Stimulated activated CD4-positive, alpha-beta T cell treated with anti-CD3 and anti-CD28 coated beads, TNF-alpha, amount 100 ng/mL, for 4 hours (primary cell): ENCODE measurements at places on chromosomes 4 and X.

DNA sequence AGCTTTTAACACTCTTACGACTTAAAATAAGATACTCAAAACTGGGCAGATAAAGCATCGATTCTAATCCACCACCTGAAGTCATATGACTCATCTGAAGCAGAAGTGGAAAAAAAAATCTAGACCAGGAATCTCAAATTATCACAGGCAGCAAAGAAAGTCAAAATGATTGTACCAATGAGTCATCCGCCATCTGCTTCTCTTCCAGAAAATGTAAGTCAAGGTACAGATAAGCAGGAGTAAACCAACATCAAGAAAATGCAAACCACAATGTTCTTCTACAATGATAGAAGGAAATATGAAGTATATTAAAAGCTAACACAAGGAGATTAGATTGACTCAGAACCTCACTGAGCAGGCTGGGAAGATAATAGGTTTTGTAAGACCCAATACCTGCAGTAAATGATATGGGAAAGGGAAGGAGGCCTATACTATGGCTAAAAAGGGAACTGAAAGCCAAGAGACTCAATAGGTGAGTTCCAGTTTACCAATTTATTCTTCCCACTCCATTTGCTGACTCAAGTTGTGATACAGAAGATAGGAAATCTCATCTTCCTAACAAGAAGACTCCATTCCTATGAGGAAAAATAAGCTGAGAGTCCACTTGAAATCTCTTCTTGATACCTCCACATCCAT lies 88.4 kb upstream of the TET2 start:
- DNase-seq: no peak

GRCh38 chrX:24542756-24543155 lies 77.7 kb downstream of the PDK3 start:
- no peak for DNase-seq

DNA sequence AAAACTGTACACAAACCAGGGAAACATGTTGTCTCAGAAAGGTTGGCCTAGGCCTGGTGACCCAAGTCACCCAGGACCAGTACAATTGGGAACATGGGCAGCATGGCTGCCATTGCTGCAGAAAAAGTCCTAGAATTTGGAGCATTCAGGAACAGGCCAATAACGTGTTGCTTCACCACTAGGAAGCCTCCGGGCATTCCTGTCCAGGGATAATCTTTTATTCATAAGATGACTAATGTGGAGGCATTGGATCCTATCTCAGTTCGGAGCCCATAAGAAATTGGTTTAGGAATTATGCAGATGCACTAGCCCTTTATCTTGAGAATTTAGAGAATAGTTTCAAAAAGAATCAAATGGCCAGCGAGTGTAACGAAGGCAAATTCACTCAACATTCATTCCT lies 242.8 kb upstream of the NDST4 start:
- DNase-seq: no peak

GRCh38 chrX:136106920-136107528 lies 40.3 kb upstream of the FHL1 start:
- no peak for DNase-seq

DNA sequence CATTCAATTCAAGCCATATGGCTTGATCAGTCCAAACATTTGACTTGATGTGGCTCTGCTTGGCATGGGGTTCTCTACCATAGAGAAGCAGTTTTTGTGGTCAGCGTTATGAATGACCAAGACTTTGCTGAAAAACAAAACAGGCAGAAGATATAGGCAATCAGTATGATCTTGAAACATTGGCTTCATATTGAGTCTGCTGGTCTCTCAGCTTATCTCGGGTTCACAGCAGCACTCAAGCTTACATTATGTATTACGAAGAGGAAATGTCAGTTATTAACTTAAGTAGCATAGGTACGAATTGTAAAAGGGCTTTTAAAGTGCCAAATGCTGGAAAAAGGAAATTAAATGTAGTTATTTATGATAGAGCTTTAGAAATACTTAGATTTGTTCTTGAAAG lies 99.0 kb downstream of the AFF2 start:
- DNase-seq: no peak

DNA sequence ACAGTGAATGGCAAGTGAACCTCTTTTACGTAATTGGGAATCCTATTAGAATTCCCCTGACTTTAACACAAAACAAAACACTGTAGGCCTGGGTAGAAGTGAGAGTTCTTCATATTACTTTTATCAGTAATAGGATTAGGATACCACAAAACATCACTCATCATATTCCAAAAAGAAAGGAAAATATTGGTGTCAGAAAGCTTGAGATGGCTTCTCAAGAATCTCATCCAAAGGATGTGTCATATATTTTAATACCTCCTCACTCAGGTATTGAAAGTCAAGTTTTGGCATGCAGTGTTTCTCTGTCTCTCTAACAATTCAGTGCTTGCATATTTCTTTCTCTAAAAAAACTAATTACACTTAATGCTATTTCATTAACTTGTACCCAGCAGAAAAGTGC lies 173.2 kb downstream of the PDGFC start:
- DNase-seq: no peak

GRCh38 chr4:53688186-53688790 lies 97.0 kb upstream of the LNX1 start:
- DNase-seq: no peak

DNA sequence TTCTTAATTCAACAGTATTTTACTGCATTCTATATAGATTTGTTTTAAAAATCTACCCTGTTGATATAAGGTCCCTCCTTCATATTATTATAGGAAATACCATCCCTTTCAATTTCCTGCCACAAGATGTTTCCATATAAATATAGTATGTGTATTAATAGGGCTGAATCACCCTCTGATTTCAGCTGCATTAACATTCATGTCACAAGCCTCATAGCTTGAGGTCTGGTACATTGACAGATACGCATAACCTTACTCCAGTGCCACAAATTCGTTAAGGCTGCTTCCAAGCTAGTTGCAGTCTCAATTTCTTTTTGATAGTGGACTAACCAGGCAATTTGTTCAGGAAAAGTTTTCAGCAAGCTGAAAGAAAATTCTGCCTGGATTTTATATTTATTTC lies 128.4 kb downstream of the KLHL34 start:
- no peak for DNase-seq

DNA sequence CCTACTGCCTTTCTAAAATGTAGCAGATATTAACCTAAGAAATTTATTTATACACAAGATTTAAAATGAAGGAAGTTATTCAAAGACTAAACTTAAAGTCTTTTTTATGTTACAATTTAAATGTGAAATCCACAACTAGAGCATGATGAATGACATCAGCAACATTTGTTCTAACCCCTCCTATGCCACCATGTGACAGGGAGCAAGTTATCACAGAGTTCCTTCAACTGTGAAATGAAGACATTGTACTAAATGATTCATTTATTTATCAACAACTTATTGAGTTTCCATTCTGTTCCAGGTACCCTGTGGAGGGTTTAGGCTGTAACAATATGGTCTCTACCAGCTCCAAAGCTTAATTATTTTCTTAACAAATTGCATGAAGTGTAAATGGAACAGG lies 76.9 kb downstream of the SLC39A8 start:
- DNase-seq: no peak

DNA sequence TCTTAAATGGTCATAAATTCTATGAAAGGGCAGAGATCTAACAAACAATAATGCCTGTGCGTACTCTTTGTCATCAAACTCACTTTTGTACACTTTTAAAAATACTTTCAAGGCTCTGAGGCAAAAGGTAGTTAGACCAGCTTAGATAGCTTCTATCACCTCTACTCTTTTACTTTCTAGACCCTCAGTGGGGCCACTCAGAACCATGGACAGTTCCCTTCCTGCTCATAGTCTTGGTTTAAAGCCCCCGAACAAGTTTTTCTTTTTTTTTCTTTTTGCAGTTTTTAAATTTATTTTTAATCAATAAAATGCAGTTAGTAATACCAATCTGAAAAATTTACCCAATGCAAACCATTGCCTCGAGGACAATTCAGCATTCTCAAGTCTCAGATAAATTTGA lies 460.5 kb upstream of the CNKSR2 start:
- DNase-seq: no peak

DNA sequence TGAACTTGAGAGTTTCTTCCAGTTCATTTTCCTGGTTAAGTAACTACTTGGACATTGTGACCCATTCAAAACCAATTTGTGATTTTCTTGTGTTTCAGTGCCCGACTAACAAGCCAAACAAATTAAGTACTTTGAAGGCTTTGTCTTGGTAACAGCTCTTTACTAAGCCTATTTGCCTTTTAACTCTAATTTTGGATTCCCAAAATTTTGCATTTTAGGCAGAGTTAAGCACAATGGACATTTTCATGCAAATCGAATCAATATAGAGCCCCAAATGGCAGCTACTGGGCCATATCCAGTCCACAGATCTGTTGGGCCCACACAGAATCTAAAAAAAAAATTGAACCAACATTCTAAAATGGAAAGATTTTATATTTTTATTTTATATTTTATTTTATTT lies 31.4 kb upstream of the CHRNA9 start:
- DNase-seq: no peak

DNA sequence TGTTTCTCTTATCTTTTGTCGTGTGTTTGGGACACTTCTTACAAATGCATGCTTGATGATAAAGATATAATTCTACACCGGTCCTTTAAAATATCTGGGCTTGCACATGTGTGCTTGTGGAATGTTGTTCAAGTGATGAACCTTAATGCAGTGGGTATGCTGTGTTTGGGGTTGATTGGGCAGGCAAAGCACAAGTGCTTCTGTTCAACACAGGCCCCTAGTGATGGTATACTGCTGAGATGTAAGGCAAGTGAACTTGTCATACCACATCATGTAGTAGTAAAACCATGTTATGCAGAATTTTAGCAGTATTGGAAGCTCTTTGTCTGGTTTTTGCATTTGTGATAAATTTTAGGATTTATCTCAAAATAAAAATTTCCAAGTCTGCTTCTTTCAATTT lies 23.9 kb downstream of the TBC1D19 start:
- no peak for DNase-seq

- DNase-seq: no peak
Observed at GRCh38 chr4:165592386-165592785, 213.6 kb downstream of the CPE start.

GRCh38 chrX:68354879-68355628 lies 78.2 kb downstream of the OPHN1 start:
- DNase-seq: no peak

DNA sequence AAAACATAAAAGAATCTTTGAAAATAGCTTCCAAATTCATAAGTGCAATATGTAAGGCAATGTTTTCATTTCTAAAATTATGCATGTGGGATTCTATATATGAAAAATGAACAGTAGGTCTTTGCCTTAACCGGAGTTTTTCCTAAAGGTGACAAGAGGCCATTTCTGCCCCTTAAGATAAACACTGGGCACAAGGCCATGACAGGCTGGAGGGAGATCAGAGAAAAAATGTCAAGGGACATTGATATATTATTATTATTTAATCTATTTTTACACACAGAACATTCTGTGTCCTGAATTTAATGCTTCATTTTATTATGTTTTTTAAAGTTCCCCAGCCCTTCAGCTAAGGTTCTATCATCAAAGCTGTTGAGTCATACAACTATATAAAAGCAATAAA lies 118.8 kb downstream of the CHM start:
- no peak for DNase-seq

- DNase-seq: no peak
Observed at GRCh38 chr4:93232883-93233282, 595.7 kb upstream of the ATOH1 start.

- DNase-seq: no peak
Observed at GRCh38 chr4:155541716-155542115, 124.9 kb upstream of the GUCY1A1 start.

GRCh38 chrX:119729408-119730201 lies 28.8 kb upstream of the SOWAHD start:
- peak; percentile 43 for DNase-seq

DNA sequence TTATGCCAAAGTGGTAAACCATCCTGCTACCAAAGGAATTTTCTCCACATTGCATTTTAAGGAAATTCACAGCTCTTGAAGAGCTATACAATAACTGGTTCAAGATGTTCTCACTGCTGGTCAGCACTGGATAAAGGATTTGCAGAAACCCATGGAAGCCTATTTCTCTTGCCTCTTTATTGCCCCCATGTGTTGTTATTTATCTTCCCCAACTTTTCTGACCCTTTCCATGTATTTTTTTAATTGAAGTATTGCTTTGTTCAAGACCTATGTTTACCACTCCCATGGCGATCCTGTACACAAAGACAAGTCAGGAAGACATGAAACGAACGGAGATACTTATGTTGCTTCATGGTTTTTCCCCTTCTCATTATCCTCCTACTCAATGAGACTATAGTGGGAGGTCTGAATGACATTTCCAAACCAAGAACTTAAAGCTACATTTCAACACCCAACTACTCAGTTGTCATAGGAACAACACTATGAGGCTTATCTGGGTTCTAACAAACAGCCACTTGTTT lies 566.4 kb upstream of the DIPK2B start:
- DNase-seq: no peak

- no peak for DNase-seq
Observed at GRCh38 chr4:8070736-8071718, 87.6 kb downstream of the ABLIM2 start.

DNA sequence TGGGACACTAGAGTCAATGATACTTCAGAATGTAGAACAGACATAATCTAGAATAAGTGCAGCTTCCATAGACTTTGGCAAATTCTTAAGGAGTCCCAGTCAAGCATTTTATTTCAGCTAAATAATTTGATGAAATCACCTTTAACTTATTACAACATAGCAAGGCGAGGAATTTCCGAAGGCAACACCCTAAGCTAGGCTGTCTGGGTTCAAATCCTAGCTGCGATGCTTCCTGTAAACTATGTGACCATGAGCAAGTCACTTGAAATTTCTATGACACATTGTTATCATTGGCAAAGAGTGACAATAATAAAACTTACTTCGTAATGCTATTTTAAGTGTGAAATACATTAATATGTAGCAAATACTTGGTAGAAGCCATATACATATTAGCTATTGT lies 679.1 kb downstream of the DMD start:
- no peak for DNase-seq

DNA sequence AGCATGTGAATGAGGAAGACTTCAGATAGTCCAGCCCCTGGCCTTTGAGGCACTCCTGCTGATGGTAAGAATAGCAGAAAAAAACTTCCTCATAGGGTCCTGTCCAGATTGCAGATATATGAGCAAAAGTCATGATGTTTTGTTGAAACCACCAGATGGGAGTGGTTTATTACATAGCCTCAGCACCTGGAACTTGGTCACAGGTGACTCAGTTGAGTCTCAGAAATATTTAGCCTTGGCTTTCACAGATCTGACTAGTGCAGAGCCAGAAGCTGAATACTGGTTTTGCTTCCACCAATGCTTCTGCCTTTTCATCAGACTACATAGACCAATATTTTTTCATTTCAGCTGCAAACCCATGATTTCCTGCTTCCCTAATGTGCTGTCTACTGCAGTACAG lies 994.9 kb upstream of the SLIT2 start:
- no peak for DNase-seq

GRCh38 chr4:133058701-133059100 lies 90.4 kb upstream of the PCDH10 start:
- DNase-seq: no peak

DNA sequence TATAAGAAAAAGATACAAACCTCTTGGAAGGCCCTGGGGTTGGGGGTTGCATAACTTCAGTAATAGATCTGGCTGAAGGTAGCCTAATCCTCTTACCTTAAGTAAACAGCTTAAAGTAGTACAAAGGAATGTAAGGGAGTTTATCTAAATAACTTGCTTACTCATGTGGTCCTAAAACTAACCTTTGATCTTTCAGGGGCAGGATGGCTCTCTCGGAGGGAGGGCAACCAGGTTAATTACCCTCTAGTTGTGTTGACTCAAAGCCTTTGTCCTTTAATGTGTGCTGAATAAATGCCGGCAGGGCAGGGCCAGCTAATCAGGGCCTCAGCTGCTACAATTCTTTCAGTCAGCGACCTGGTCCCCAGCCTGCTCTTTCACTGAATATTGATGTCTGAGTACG lies 822.0 kb upstream of the SLIT2 start:
- no peak for DNase-seq

GRCh38 chr4:188399834-188400233 lies 260.6 kb downstream of the TRIML1 start:
- DNase-seq: no peak
